Liver (tissue), 10 donors: ENCODE measurements at places on chromosomes 1 and 21.

- DNase-seq: no peak
Measured at GRCh38 chr1:94425821-94426484, 7.8 kb downstream of the ABCD3 start.

DNA sequence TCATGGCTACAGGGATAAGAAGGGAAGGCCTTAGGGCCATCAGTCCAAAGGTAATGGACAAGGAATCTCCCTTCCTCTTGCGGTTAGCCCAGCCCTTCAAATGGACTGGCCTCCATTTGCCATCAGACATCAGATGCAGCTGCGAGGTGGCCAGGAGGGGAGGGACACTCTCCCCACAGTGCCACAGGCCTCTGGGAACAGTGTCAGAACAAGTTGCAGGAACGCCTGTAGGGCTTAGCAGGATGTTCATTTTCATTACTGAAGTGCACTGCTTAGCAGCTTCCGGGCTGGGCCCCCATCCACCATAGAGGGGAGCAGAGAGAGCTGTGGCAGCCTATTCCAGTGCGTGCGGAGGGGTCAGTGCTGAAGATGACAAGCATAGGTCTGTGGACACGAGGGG is 127.5 kb downstream of the GALNT2 start:
- DNase-seq: no peak

DNA sequence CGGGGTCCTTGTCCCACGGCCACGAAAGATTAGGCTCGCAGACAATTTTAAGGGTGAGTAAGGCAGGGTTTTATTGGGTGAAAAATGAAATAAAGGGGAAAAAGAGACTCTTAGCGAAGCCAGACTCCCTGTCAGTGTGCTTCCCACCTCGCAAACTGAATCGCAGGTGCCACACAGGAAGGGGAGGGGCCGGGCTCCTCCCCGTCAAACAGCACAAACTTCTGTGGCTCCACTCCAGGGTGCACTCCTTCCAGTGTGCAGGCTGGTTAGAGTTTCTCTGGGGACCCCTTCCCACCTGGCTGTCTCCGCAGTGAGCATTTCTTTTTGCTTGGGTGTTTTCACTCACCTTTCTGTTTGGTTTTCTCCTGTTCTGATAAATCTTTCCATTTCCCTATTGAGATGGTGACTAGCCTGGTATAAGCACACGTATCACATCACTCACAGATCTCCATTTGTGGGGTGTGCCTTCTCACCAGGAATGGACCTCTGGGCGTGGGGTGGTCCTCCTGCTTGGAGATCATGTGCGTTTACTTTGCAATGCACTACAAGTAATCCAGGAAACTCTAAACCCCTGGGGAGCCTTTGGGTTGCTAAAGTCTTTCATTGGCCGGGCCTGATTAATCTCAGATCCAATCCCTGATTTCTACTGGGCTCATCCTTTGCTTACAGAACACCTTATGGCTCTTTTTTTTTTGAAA is 37.6 kb upstream of the GALNT2 start:
- no peak for DNase-seq

DNA sequence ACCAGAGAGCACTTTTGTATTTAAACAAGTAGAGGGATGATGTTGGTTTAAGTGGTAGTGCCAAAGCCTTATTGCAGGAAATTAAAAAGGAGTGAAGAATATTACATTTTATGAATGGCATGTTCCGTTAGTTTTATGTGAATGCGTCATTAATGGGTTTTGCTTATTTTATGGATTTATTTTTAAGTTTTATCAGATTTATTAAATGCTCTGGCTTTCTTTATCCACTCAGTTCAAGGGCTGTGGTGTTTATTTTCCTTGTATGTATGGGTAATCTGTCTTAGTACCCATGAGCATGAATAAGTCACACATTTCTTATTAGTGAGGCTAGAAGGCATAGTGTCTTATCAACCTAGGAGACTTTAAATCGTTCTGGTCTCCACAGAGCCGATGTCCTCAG is 41.6 kb upstream of the NBL1 start:
- no peak for DNase-seq

- no peak for DNase-seq
Measured at GRCh38 chr1:154802982-154803920, 66.8 kb downstream of the KCNN3 start.

GRCh38 chr1:95085376-95085775 is 12.6 kb upstream of the ALG14 start:
- no peak for DNase-seq

DNA sequence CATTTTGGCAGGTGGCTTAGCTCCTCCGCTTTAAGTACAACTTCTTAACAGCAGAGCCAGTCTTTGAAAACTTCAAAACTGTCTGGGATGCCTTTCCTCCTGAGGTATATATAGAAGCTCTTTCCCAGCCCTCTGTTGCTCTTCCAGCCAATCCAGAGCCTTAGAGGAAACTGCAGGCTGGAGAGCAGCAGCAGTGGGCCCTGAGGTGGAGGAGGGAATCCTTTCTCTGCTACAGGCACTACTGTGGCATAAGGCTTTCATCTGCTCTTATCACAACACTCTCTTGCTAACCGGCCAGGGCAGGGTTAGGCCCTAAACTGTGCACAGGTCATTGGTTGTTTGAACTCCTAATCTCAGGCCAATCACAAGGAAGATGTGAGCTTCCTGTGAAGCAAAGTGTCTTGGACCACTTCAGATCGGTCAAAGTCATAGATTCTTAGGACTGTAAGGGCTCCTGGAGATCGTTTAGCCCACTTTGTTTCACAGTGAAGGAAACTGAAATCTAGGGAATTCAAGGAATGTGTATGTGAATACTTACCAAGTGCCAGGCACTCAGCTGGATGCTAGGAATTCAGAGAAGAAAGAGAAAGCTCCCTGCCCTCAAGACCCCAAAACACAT is at the start of gene RGS5:
Gene RGS5, minus strand, starts transcription at position 84 of the 619 bp plus-strand sequence. Its CDS starts 81 bp downstream, at position 3.
- no peak for DNase-seq

DNA sequence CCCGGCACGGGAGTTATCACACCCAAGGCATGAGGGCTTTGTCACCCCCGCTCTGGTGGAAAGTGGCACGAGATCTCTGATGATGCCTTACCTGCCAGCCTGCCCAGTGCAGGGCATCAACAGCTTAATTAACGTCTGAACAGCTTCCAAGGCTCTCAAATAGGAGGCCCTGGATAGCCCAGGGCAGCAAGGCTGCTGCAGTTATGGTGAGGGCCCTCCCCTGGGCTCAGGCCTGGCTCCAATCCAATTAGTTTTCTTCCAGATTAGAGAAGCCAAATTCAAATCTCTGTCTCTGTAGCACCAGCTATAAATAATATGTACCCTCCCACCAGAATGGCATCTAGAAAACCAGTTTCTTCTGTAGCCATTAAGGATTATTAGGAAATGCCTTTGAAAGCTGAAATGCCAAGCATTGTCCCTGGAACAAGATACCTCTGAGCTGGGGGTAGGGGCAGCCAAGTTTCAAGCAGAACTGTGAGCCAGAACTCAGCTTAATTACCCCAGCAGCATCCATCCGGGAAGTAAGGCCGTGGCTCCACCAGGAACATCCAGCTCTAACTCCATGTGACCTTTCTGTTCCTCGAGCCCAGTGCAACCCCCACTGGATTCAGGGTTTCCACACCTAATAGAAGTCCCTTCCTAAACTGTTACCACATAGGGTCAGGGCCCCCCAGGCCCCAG is 12.5 kb downstream of the QSOX1 start:
- no peak for DNase-seq

DNA sequence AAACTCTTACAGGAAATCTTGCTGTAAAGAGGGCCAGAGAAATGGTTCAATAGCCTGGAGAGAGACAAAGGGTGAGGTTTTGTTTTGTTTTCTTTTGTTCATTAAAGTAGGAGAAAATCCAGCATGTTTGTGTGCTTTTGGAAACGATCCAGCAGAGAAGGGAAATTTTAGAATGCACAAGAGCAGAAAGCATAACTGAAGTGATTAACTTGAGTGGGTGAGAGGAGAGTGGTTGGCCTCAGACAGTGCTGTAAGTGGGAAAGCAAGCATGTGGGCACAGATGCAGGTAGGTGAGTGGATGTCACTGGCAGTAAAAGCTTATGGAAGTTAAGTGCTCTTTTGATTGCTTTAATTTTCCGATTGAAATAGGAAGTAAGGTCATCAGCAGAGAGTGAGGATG is 50.2 kb downstream of the EEIG2 start:
- DNase-seq: no peak

DNA sequence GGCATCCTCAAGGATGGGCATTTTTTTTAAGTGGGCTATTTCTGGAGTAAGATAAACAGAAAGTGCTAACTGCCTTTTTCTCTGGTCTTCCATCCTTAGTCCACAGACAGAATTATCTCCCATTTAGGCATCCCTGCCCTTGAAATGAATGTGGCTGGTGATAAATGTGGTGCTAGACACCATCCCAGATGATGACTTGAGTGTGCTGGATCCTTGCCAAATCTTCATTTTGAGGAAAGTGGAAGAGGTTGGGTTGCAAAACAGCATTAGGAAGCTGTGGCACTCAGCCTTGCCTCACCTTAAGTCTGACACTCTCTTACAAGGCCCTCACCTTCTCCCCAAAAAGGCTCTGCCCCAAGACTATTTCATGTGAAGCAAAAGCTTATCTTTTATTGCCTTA is 19.2 kb downstream of the MAB21L3 start:
- no peak for DNase-seq

DNA sequence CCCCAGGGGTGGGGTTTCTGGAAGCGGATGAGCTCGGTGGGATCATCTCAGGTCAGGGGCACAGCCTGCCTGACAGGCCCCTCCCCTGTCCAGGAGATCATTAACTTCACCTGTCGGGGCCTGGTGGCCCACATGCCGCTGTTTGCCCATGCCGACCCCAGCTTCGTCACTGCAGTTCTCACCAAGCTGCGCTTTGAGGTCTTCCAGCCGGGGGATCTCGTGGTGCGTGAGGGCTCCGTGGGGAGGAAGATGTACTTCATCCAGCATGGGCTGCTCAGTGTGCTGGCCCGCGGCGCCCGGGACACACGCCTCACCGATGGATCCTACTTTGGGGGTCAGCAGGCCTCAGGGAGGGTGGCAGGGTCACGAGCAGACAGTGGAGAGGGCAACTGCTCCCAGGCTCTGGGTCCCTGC is 8.4 kb downstream of the HCN3 start:
- DNase-seq: no peak

DNA sequence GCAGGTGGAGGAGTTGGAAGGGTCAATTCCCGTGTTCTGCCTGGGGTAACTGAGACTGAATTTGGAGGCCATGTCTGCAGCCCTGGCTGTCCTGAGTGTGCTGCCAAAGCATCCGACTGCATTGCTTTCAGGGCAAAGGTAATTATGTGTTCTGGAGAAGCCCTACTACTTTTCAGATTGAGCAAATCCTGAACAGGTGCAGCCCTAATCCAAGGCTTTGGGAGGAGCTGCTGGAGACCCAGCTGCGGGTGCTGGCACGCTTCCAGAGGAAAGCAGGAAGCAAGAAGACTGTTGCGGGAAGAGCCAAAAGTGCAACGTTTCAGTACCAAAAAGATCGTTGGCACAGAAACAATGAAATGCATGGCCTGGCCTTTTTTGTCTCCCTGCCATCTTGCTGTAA is 73.7 kb upstream of the NRIP1 start:
- no peak for DNase-seq

GRCh38 chr1:175494950-175495349 is 248.4 kb downstream of the TNR start:
- DNase-seq: no peak

DNA sequence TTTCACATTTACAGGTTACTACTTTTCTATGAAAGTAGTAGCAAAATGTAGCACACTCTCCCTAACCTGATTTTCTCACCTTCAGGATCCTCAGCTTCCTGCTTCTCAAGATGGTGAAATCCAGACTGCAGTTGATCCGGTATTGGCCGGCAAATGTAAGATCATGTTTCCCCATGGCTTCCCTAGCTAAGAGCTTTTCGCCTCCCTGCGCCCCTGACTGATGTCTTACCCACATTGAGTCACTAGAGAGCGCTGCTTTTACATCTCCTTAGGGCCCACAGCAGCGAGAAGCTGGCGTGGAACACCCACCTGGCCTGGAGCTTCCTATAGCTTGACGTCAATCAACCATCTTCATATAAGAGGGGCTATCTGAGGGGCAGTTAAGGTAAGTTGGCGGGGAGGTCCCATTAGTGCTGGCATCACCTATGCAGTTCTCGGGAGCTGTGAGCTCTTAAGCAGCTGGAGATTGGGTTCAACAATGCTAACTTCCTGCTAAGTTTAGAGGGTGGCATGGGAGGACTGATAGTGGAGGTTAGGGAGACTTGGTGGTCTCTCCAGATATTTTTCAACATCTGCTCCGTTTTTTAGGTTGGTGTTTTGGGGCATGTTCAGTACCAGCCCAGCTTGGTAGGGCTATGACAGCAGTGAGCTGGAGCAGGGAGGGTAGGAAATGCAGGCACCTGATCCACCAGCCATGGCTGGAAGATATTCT is 5.5 kb downstream of the PTPN7 start:
- DNase-seq: no peak

DNA sequence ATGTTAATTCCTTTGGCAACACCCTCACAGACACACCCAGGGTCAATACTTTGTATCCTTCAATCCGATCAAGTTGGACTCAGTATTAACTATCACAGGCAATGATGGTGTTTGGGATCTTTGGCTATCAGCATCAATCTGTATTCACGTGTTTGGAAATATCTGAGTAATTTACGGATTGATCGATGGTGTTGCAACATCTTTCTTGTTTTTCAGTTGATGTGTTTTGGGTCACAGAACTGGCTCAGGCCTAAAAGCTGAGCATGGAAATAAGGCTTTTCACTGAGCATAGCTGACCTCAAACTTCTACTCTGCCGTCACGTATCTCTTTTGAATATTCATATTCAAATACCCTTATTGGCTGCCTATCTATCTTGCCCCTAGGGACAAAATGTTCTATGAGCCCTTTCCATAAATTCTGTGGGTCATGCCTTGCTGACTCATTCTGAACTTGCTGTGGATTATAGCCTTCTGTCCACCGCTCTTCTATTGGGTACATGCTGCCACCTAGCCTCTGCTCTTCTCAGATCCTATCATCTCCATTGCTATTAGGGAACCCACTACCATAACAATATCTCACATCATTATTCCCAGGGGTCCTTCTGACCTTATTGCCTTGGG is 156.0 kb downstream of the PDE4B start:
- DNase-seq: no peak
